A549 (cell line): ENCODE measurements at places on chromosomes 1 and 21.

GRCh38 chr1:246029616-246030015 lies 477.5 kb downstream of the SMYD3 start:
- DNase-seq = no peak

GRCh38 chr1:204866051-204866596 lies 4.5 kb upstream of the NFASC start:
- DNase-seq = no peak

DNA sequence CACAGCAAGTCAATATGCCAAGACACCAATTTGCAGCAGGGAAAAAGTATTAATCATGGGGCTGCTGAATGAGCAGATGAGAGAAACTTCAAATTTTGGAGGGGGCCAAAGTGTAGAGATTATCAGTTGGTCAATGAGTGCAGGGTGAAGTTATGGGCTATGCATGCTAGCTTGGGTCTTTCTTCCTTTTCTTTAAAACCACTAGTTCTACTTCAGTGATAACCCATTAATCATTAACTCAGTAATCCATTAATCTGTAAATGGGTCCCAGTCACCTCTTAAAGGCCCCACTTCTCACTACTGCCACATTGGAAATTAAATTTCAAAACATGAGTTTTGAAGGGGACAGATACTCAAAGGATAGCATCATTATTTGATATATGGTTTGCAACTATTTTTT lies 688.6 kb upstream of the ADGRL4 start:
- DNase-seq = no peak

GRCh38 chr21:31517664-31518414 lies 141.7 kb upstream of the SOD1 start:
- no peak for DNase-seq

DNA sequence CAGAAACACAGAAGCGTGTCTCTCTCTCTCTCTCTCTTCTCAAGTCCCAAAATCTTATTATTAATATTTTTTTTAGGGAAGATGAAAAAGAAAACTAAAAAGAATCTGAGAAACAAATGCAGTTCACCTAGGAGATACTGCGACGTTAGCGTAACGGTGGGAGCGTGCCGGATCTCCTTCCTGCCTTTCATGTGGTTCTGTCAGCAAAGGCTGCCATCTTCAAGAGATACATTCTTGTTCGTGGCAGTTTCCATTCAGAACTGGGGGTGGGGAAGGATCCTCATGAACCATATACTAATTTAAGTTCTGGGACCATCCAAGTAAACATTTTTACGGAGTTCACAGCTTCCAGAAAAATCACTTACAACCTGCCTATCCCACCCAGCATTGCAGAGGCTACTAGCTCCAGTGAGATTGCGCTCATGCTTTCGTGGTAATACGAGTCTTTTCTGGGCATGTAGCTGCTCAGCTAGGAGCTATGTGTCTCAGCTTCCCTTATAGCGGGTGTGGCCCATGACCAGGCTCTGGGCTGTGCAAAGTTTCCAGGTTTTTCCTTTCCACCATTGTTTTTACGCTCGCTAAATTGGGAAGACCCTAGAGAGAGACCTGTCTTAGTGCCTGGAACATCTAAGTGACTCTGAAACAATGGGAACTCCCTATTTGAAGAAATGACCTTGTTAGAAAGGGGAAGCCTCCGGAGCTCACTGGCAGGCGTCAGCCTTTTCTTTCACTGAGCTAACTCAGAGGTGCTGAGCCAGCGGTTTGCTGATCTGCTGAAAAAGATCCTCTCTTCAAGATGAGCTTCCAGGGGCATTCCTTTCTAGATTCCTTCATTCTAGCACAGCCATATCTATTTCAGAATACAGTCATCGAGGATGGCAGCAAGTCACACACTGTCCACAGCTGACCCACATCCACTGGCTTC lies 17.3 kb downstream of the SLAMF1 start:
- DNase-seq = no peak

- DNase-seq = no peak
Observed at GRCh38 chr1:178560871-178561376, 48.0 kb downstream of the TEX35 start.

DNA sequence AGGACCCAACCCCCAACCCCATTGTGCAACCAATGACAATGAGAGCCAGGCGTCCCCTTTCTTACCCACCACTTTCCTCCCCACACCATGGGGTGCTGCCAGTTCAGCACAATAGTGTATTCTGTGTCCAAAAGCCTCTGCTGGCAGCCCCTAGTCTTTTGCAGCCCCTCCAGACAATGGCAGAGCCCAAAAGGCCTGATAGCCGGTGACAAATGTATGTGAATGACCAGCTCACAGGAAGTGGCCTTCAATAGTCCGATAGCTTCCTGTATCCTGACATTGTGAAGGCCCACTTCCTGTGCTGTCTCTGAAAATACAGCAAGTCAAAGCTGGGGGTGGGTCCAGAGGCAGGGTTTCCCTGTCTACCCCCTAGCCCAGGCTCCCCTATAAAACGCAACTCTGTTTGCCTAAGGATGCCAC lies 16.6 kb downstream of the SMIM12 start:
- DNase-seq = no peak

GRCh38 chr1:114457675-114458236 lies 53.2 kb downstream of the TRIM33 start:
- no peak for DNase-seq

GRCh38 chr1:192890134-192890533 lies 81.3 kb downstream of the RGS2 start:
- DNase-seq = no peak

DNA sequence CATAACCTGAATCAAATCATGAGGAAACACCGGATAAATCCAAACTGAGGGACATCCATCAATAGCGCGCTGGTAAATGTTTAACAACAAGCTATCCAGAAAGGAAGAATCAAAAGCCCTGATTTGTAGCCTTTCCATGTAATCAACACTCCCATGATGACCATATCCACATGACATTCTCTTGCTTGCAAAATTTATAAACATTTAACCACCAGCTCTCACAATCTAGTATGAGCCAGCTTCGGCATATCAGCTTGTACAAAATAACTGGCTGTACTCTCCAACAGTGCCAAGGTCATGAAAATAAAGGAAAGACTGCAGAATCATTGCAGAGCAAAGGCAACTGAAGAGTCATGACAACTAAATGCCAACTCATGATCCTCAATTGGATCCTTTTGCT lies 15.7 kb downstream of the HSD11B1 start:
- DNase-seq = no peak

DNA sequence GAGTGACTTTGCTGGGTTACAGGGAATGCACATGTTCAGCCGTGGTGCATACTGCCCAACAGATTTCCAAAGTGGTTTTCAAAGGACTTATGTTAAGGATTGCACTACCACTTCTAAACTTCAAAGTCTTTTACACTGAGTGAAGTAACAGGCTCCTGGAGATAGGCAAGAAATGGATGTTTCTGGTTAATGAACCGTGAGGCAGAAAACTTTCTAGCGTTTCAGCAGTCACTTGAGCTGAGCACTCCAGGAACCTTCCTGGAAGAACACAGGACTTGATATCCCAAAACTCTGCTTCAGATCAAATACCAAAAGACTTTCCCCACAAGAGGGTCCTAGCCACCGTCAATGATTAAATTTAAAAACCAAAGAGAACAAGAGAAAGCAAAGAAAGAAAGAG lies 74.3 kb upstream of the ATP1A1 start:
- DNase-seq = no peak

DNA sequence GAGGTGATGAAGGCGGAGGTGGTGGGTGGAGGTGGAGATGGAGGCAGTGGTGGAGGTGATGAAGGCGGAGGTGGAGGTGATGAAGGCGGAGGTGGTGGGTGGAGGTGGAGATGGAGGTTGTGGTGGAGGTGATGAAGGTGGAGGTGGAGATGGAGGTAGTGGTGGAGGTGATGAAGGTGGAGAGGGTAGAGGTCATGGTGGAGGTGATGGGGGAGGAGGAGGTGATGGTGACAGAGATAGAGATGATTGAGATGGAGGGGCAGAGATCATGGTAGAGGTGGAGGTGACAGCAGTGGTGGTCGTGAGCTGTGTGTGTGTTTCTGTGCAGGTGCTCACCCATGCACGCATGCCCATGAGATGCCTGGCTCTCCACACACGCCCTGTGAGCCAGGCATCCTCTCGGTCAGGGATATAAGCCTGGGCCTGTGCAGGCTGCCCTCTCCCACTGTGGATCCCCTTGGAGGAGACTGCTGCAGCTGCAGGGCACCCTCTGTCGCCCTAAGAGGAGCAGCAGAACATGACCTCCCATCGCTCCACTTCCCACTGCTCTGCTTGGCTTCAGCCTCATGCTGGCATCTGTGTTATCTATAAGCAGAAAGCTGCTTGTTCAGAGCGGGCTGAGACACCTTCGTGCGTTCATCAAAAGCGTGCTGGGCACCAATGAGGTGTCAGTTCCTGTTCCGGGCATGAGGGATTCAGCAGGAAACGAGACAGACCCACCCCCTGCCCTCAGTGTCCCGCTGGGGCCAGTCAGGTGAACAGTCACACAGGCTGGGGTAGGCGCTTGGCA lies 20.5 kb upstream of the NPHP4 start:
- DNase-seq = no peak
